ENCODE measurements at places on chromosomes 3 and 15.

DNA sequence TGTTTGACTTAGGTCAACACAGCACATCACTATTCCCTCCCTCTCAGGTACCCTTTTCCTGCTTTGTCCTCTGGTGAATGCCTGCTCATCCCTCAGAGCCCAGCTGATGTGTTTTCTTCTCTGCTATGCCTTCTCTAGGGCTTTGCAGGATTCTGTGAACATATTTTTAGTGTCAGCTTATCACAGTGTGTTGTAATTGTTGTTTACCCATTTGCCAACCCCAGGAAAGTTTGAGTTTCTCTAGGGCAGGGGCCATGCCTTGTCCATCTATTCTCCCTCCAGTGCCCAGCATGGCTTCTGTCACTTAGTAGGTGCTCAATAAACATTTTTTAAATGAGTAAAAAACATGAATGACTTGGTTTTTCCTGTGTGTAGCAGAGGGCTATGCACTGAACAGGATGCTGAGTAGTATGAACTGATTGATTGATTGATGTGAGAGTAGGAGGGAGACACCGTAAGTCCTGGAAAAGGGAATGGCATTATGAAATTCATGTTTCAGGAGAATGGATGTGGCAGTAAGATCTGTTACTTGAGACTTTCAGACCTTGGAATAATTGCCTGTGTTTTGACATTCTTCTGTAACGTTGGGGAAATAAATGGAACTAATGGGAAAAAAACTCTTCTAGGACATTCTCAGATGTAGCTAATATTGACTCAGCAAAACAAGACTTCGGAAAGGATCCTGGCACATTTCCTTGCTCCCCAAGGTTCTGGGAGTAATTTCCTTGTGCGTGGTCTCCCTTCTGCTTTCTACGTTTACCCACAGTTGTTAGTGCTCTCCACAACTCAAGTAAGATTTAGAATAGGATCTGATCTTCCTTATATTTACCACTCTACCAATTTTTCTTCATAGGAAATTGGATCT lies 267.3 kb upstream of the TBL1XR1 start:
- DNase-seq, result no peak

- no peak for DNase-seq
Observed at GRCh38 chr15:95302206-95302605, 1028.3 kb upstream of the NR2F2 start.

DNA sequence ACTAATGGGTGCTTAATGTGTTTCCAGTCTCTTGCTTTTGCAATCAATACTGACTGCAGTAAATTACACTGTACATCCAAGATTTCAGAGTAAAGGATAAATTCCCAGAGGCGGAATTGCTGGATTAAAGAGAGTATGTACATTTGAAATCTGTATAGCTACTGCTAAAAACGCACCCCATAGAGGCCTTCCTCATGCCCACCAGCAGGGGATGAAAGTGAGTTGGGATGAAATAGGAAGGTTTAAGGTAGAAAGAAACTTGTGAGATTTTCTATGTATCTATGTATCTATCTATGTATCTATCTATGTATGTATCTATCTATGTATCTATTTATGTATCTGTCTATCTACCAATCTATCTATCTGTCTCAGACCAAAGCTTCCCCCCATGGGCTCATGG lies 28.4 kb downstream of the TMEM44 start:
- DNase-seq, result no peak

DNA sequence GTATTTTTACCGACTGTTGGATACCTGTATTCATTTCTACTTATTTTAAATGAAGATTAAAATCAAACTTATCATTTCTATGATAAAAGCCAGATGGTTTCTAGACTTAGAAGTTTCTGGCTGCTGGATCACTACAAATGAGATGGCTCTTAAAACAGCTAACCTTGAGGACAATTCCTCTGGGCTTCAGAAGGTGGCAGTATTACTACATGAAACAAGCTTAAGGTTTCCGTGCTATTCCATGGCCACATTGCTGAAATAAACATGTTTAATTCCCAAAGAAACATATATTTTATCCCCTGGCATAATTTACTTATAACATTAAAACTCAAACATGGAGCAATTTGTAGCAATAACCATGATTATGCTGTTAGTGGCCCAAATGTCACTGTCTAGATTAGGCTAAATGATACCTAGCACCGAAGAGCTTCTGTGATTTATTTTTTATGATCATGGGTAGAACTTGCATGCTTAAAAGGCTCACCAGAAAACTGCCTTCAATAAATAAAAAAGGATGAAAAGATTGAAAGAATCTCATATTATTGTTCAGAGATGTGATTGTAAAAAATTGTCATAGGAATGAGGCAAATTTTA lies 204.0 kb upstream of the NANOGP8 start:
- no peak for DNase-seq

DNA sequence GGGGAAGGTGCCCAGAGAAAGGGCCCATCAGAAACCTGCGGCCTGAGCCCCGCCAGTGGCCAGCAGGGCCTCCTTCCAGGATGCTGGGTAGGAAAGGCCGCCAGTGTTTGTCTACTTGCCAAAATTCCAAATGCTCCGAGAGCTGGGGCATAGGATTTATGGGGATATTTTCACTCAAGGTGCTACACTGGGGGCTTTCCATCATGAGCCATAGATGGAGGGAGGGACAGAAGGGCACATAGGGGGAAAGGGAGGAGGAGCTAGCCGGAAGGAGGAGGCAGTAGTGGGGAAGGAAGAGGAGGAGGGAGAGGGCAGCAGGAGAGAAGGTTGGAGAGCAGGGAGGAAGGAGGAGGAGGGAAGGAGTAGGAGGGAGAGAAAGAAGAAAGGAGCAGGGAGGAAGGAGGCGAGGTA lies 494.7 kb upstream of the PROK2 start:
- DNase-seq, result no peak

GRCh38 chr3:98695796-98696195 lies 67.3 kb upstream of the ST3GAL6 start:
- DNase-seq, result no peak

DNA sequence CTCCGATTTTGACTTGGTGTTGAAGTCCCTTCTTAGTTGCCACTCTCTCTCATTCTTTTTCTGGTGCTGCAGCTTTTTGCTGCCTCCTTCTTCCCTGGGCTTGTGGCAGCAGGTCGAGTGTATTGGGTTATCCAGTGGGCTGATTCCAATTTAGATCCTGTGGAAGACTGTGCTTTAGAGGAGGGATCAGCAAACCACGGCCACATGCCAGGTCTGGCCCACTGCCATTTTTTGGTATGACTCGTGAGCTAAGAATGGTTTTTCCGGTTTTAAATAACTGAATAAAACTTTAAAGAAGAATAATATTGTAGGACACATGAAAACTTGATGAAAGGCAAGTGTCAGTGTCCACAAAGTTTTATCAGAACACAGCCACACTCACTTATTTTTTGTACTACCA lies 330.5 kb downstream of the ROBO2 start:
- DNase-seq, result no peak

DNA sequence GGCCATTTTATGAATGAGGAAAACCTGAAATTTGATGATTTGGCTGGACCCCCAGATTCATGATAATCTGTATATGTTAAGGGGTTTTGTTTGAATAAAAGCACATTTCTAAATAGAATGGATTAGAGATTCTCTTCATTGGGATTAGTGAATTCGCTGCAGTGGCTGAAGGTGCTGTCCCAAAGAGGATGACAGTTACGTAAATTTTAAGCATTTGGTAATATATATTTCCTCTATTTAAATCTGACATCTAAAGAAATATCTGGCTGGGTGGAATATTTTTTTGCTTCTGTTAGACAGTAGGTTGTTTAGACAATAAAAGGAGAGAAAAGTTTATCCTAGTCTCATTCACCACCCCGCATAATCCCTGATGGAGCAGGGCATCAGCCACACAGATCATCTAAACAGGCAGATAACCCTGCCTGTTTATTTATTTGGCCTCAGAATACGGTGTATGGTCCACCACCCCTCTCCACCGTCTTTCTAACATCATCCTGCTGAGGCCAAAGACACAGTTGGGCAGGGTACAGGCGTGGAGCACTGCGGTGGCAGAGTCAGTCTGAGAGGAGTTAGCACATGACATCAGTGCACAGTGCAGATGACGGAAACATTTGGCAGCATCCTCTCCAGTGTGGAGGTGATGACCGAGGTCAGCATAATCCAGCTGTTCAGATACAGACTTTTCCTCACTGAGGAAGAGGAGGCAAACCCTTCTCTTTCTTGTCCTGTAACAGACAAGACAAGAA lies 20.4 kb upstream of the NFKBIZ start:
- DNase-seq, result peak; percentile 70

GRCh38 chr3:37608061-37608702 lies 253.5 kb upstream of the CTDSPL start:
- no peak for DNase-seq
